ENCODE measurements at places on chromosomes 13 and 19. TPM values are rescaled to one million over a fixed set of nuclear protein-coding genes. Genes with fewer than 3 reads are reported as not detected.

GRCh38 chr19:13099073-13099999 lies 3.3 kb downstream of the LYL1 start:
- peak; percentile 88 for DNase-seq

- peak; percentile 24 for DNase-seq
Measured at GRCh38 chr19:18832306-18833140, 764 bp downstream of the UPF1 start.

- DNase-seq = no peak
Measured at GRCh38 chr13:114310956-114311355, 3.3 kb upstream of the CHAMP1 start.

DNA sequence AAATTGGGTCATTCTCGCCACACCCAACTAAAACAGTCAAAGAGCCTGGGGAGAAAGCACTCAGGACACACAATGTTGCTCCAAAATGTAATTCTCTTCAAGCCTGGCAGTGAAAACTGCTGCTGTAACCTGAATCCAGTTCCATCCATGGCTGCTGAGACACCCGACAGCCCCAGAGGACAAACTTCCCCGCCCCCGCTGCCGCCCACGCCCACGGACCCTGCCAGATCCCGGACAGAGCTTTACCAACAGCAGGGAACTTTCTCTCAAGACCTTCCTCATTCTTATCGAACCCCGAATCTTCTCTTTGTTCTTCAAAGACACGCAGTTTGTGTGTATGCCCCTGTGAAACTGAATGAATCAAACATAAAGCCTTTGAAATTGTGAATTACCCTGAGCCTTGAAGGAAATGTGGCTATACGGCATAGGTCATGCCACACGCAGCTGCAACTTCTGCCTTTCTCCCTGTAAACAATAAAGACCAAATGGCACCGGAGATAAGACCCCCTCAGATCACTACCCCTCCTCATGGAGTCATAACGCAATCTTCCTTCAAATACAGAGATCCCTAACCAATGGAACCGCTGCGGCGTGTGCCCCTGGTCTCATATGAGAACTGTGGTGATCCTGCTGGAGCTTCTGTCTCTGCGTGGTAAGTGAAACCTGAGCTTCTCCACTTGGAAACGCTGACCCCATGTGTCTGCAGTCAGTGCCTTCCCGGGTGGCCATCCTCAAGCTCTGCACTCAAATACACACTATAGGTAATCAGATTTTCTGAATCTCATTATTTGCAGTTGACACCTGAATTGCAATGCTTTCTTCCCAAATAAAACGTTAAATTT lies 4.8 kb upstream of the LAMP1 start:
- no peak for DNase-seq

DNA sequence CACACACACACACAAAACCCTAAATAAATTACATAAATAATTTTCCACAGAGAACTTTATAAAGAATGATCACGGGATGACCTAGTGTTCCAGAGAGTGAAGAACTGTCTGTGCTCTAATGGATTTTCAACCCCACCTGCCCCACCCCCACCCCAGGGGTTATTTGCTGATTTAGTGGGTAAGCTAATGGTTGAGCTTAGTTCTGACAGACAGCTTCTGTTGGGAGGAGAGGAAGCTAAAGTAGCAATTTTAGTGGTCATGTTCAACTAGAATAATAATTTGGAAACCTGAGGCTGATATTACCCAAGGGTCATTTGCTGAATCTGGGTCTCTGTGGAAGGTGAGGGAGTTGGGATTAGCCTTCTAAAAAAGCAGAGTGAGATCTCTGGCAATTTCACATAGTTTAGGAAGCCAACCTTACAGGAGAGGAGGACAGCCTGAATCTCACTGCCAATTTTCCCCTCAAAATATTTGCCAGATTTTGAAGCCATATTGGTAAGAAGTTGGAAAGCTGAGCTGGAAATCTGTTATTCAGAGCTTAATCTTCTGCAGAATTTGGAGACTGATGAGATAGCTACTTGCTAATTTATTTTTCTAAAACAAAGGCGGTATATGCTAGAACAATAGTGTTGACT lies 68.7 kb downstream of the POSTN start:
- no peak for DNase-seq

DNA sequence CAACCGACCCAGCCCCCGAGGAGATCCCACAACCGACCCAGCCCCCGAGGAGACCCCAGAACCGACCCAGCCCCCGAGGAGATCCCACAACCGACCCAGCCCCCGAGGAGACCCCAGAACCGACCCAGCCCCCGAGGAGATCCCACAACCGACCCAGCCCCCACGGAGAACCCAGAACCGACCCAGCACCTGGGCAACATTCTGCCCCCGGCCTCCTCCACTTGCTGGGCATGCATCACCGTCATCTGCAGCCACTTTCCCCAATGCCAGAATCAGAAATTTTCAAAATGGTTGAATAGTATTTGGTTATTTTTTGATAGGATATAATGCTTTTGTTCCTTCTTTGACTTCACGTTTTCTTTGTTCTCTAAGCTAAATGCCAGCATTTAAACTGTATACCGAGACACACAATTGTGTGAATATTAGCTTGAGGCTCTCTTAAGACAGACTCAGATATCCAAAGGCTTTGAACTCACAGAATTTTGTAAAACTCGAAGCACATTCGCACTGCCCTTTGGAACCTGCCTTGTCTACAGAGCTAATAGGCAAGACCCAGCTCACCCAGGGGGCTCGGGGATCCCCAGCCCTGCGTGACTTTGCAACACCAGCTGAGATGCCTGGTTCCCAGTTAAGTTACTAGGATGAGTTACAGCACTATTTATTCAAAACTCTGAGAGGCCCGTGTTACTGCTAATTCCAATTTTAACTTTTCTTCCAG lies 15.5 kb upstream of the RASA3 start:
- no peak for DNase-seq

GRCh38 chr13:25927932-25928331 lies 123.9 kb downstream of the SHISA2 start:
- no peak for DNase-seq

DNA sequence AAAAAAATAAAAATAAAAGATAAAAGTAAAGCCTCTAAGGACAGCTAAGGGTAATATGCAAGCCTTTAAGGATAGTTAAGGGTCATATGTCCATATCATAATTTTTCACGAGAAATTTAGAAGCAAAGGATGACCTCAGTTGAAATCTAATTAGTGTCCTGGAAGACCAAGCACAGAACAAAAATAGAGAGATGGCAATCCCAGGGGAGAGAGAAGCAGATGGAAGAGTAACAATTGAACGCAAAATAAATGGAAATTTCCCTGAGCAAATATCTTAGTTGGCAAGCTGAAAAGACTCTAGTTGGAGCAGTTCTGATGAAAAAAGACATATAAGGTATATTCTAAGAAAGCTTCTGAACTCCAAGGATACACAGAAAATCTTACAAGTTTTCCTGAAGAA lies 275.4 kb downstream of the NALCN start:
- DNase-seq = no peak

- no peak for DNase-seq
Measured at GRCh38 chr13:87535911-87536310, 135.3 kb upstream of the SLITRK5 start.

DNA sequence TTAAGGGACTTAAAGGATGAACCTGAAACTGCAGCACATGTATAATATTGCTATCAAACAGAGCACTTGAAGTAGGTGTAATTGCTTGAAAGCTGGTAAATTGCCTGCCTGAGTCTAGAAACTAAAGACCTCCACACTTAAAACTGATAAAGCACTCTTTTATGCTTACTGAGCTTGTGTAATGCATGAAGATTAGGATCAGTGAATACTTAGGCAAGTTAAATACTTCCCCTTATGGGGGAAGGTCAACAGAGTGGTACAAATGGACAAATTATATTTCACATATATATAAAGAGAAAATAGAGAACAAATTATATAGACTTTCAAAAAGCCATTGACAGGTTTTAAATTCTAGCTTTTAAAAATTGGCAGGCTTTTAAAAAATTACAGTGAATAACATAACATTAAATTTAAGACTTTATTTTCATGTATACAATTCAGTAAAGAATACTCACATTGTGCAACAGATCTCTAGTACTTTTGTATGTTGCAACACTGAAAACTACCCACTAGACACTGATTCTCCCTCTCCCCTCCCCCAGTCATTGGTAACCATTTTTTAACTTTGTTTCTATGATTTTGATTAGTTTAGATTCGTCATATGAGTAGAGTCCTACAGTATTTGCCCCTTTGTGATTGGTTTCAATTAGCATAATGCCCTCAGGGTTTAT lies 23.9 kb downstream of the PIBF1 start:
- no peak for DNase-seq

- DNase-seq = no peak
Measured at GRCh38 chr13:82058364-82058763, 1717.4 kb upstream of the SPRY2 start.

- DNase-seq = no peak
Measured at GRCh38 chr13:79406597-79406908, 498 bp upstream of the RBM26 start.

The IFT88 gene
- 7.0 TPM for total RNA-seq

The CEACAM4 gene
- total RNA-seq = 12.7 TPM

The FAAP24 gene
- total RNA-seq = 1.6 TPM

The CYP2A6 gene
- total RNA-seq = not detected

The C13orf42 gene
- not detected for total RNA-seq

The MAMSTR gene
- 1.1 TPM for total RNA-seq

The PLEKHA4 gene
- total RNA-seq = 10.8 TPM

The IRF2BP1 gene
- total RNA-seq = 37.7 TPM
